ENCODE measurements at places on chromosomes 5 and 9.

DNA sequence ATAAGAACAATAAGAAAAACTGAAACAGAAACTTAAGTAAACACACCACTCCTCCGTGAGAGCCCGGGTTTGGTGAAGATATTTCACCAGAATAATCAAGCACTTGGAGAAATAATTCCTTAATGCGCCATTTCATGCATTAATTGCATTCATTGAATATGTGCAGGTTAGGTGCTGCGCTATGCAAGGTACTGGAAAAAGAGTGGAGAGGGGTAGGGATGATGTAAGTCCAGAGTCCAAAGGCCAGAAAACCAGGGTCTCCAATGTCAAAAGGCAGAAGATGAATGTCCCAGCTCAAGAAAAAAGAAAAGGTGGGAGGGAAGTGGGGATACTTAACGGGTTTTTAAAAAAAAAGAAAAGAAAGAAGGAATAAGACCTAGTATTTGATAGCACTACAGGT, 669 bp upstream of the ZFP37 start:
- no peak for DNase-seq

- no peak for DNase-seq
Observed at GRCh38 chr5:58197875-58198274, 262.0 kb downstream of the PLK2 start.

DNA sequence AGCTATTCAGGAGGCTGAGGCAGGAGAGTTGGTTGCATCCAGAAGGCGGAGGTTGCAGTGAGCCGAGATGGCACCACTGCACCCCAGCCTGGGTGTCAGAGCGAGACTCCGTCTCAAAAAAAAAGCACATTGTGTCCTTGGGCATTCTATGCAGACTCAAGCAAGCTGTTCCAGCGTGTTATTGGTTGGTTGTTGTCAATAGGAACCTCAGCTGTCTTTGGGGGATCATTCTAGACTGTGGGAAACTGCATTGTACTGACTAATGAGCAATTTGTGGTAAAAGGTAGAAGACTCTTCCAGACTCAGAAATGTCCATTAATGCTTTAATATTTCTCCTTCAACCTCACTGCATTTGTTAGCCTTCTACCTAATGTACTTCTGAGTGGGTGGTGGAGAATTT, 379.5 kb upstream of the GRAMD2B start:
- no peak for DNase-seq

- DNase-seq = no peak
Observed at GRCh38 chr9:132238992-132239391, 77.1 kb downstream of the NTNG2 start.

- no peak for DNase-seq
Observed at GRCh38 chr9:88590558-88591146, 55.7 kb downstream of the NXNL2 start.

GRCh38 chr9:136695955-136696354, 8.7 kb upstream of the AGPAT2 start:
- DNase-seq = no peak

DNA sequence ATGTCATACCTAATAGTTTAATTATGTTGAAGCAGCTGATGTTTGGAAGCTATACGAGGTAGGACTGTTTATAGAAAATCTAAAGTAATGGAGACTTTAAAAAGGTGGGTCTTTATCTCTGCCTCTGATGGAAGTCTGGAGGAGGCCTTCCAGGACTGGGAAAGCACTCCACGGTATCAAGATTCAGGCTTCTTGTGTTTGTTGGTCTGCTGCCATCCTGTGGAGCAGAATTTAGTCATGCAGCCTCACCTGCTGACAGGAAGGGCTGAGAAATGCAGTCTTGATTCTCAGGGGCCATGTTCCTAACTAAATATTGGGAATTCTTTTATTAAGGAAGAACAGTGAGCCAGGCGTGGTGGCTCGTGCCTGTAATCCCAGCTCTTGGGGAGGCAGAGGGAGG, 15.9 kb downstream of the SPDL1 start:
- DNase-seq = no peak

DNA sequence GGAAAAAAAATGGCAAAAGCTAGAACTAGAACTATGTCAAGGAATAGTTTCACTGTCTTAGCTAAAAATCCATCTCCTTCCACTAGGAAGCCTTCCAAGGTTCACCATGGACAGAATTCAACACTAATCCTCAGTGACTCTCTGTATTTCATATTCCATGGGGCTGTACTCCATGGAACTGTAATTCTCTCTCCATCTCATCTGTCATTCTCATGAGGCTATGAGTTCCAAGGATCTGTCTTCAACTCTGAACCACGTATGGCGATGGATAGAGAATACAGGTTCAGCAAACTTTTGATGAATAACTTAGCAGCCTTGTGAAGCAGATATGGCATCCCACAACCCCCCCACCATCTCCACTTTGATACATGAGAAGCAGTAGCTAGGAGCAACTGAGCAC, 184.0 kb downstream of the SPOCK1 start:
- DNase-seq = no peak
